Mesenteric fat pad (tissue), 1 donor: ENCODE measurements at places on chromosomes 3 and 15. TPM values are rescaled to one million over a fixed set of nuclear protein-coding genes. Genes with fewer than 3 reads are reported as not detected.
A peak's percentile ranks its signal among the peaks of the same experiment; 100 is the strongest.

The RAP2B gene
- 17.0 TPM for total RNA-seq

The SLC9C1 gene
- not detected for total RNA-seq

GRCh38 chr15:85049805-85050204 is 68.1 kb downstream of the PDE8A start:
- no peak for DNase-seq

GRCh38 chr3:172190980-172191379 is 151.6 kb downstream of the FNDC3B start:
- no peak for DNase-seq

GRCh38 chr15:89495638-89496145 is 691 bp downstream of the RHCG start:
- DNase-seq: peak; percentile 24

DNA sequence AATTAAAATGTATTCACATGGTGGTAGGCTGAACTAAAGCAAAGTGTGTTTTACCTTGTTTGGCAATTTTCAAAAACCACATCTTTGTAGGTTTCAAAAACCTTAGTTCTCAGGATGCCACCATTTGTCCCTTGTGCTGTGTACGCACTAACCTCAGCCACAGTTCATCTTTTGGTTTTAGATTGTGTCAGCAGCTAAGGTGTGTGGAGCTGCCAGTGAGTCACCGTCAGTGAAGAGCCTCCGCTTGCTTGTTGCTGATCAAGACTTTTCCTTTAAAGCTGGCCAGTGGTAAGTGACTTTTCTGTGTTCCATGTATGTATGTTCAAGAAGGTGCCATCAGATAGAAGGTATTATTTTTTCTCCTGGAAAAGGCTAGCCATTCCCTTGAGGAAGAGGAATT is 21.1 kb downstream of the OXNAD1 start:
- no peak for DNase-seq

- DNase-seq: no peak
These were observed 62.1 kb downstream of the RASGRF1 start for GRCh38 chr15:79028411-79028964.

- DNase-seq: peak; percentile 77
These were observed 12.2 kb upstream of the SNRPA1 start for GRCh38 chr15:101307048-101307896.

GRCh38 chr3:159850481-159850880 is 138.2 kb upstream of the IL12A start:
- DNase-seq: no peak

DNA sequence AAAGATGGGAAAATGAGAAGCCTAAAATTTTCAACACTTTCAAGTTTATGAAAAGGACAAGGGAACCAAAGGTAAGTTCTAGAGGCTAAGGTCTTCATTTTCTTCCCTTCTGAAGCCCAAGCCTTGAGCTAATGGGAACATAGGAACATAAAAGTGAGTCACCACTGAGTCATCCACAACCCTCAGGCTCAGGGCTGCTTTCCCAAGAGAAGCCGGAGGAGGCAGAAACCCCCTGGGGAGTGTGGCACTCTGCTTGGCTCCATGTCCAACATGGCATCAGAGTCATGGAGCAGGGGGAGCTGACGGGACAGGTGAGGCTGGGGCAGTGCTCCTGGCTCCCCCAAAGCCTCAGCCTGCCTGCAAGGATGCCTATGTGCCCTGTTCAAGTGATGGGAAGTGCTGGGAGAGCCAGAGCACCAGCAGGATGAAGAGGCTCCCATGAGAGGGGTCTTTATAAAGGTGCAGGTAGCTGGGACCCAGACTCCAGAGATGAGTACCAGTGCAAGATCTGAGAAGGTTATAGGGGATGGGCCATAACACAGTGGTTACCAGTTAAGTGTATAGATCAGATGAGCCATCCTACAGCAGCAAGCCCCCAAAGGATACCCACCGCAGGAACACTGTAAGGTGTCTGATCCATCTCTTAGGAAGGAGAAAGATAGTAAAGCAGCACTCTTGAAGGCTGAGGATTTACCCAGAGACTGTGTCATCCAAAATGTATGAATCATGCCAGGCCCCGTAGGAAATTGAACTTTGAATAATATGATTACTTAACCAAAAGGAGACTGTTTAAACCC is 31.8 kb upstream of the RYR3 start:
- no peak for DNase-seq

DNA sequence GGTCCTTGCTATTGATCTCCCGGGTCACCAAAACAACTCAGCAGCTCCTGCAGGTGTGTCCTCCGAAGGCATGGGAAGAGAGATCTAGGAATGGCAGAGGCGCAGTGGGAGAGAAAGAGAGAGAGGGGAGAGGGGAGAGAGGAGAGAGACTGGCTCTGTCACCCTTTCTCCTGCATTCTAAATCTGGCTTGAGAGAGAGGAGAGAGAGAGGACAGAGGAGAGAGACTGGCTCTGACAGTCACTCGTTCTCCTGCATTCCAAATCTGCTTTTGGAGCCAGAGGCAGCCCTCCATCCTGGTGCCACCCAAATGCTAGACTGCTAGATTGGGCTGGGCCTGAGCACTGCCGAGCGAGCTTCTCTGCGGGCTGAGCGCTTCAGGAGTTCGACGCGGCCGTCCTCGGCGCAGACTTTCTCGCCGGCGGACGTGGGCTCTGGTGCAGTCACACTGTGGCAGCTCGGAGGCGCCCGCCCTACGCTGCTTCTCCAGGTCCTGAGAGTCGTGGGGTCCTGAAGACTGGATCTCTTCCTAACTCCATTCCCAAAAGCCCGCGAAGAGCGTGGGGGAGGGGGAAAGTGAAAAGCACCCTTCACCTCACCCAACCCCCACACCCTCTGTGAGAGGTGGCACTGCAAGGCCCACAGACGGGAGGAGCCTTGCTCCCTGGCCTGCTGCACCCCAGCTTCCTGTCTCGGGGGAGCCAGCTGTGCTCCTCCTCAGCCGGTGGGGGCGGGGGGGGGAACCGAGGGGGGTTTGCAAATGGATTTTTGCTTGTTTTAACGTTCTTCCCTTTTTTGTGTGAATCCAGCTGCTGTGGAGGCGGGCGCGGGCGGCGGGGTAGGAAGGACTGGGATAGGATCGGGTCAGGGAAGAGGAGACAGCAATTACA is 222.3 kb downstream of the MEIS2 start:
- no peak for DNase-seq
